Anterior cingulate cortex (tissue), 58 donors: ENCODE measurements at places on chromosomes 16 and 17.

GRCh38 chr16:71658771-71659170, 32.8 kb downstream of the MARVELD3 start:
- DNase-seq, result no peak

- DNase-seq, result no peak
Measured at GRCh38 chr16:66953462-66954096, 7.5 kb upstream of the CES3 start.

- DNase-seq, result peak; percentile 57
Measured at GRCh38 chr16:85291302-85292148, 179.3 kb upstream of the CIBAR2 start.

- no peak for DNase-seq
Measured at GRCh38 chr17:47665655-47666054, 15.9 kb downstream of the KPNB1 start.

GRCh38 chr16:24853830-24854229, 8.1 kb downstream of the SLC5A11 start:
- DNase-seq, result no peak

GRCh38 chr17:58666858-58667267, 25.0 kb downstream of the TEX14 start:
- no peak for DNase-seq

- no peak for DNase-seq
Measured at GRCh38 chr16:87358250-87358649, 25.3 kb downstream of the FBXO31 start.

DNA sequence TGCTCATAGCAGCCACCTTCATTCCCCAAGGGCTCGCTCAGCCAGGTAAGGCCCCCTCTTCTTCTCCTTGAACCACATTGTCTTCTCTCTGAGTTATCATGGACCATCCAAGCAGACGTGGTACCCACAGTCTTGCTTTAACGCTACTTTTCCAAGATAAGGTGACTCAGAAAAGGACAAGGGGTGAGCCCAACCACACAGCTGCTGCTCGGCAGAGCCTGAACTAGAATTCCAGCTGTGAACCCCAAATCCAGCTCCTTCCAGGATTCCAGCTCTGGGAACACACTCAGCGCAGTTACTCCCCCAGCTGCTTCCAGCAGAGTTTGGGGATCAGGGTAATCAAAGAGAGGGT, 272 bp downstream of the CCL2 start:
- no peak for DNase-seq

- DNase-seq, result no peak
Measured at GRCh38 chr16:21719283-21719682, 55.5 kb downstream of the OTOA start.

GRCh38 chr17:5711344-5711743, 127.0 kb upstream of the NLRP1 start:
- no peak for DNase-seq

DNA sequence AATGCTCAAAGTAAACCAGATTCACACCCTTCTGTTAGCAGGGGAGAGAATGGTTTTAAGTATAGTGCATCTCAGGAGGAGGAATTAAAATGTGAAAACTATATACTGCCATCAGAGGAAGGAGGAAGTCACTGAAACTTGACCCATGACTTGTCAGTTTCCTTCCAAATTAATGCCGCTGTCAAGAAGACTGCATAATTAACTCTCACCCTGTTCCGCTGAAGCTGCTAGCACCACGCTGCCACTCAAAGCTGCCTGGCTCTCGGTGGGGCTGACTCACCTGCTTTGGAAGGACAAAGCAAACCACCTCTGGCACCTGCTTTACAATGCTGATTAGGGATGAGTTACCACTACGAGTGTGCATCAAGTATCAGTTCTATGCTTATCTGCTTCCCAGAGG, 37.8 kb upstream of the ULK2 start:
- DNase-seq, result no peak

DNA sequence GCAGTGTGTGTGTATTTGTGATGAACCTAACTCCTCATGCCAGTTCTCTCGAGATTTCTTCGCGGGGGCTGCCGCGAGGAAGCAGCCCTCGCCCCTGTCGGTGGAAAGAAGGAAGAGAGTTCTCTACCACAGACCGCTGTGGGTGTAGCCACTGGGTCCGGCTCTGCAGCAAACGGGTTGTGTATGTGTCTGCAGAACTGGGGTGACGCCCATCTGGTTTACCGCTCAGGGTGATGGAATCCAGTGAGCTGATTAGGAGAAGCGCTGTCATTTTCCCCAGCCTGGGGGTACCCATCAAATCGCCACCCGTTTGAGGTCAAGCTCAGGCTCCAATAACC, 7.7 kb downstream of the CORO6 start:
- DNase-seq, result peak; percentile 46

DNA sequence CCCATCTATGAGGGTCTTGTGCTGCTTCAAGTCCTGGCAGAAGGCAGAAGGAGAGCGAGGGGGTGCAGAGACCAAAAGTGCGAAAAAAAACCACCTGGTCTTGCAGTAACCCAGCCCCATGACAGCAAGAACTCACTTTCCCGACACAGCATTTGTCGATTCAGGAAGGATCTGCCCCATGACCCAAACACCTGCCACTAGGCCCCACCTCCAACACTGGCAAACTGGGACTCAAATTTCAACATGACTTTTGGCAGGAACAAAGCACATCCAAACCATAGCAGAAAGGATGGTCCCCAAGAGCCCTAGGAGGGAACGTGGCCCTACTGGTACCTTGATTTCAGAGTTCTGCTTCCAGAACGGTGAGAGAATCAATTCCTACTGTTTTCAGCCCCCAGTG, 34.7 kb upstream of the KLHDC4 start:
- no peak for DNase-seq

GRCh38 chr17:67863624-67864247, 38.4 kb downstream of the BPTF start:
- DNase-seq, result no peak

DNA sequence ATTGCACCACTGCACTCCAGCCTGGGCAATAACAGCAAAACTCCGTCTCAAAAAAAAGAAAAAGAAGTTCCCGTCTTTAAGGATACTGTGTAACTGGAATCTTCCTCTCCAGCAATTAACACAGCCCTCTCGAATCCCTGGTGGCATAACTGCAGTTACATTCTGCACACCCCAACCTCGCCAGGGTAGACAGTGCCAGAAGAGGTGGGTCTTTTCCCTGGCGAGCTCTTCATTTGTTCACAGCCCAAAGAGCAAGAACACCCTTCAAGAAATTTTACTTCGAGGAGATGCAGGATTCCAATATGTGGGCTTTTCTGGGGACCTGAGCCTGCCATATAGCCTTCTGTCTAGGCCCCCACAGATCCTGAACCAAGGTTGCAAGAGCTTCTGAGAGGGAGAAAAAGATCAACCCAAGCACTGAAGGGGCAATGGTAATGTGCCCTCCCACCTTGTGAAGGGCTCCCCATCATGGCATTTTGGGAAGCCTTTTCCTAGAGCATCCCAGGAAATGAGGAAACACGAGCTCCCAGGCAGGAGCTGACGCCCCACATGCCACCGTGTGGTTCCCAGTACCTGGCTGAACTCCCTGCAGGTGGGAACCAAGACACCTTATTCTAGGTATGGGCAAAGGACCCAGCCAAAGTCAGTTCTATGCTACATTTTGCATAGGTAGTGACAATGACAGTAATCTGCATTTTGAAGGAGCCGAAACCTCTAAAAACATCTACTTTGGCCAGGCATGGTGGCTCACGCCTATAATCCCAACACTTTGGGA, 26.9 kb downstream of the TK2 start:
- no peak for DNase-seq

DNA sequence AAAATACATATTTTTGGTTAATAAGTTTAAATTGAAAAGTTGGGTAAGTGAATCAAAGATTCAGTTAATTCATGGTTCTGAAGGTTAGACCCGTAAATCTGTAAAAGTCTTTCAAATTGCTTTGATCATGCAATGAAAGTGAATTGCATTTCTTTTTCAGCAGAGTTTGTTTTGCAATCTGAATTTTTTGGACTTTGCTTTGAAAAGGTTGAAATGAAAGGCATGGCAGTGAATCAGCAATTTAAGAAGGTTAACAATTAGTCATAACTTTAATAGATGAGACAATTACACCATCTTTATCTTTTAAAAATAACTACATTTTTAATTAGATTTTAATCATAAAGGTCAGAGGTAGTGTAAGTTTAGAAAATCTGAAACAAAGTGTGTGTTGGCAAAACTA, 310.9 kb upstream of the KCNJ16 start:
- no peak for DNase-seq

DNA sequence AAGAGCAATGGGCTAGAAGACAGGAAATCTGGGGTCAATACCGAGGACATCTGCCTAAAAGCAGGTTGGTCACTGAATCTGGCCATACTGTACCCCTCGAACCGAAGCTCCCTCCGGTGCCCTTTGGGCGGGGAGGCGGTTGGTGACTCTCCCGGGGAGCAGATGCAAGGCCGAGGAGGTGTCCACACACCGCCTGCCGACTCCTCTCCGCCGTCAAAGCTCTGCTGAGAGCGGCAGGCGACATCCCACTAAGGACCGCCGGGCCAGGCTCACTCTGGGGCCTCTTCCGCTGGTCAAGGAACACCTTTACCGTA, 458 bp downstream of the ZNF200 start:
- no peak for DNase-seq

GRCh38 chr17:35817196-35817595, 7.9 kb downstream of the TAF15 start:
- no peak for DNase-seq

DNA sequence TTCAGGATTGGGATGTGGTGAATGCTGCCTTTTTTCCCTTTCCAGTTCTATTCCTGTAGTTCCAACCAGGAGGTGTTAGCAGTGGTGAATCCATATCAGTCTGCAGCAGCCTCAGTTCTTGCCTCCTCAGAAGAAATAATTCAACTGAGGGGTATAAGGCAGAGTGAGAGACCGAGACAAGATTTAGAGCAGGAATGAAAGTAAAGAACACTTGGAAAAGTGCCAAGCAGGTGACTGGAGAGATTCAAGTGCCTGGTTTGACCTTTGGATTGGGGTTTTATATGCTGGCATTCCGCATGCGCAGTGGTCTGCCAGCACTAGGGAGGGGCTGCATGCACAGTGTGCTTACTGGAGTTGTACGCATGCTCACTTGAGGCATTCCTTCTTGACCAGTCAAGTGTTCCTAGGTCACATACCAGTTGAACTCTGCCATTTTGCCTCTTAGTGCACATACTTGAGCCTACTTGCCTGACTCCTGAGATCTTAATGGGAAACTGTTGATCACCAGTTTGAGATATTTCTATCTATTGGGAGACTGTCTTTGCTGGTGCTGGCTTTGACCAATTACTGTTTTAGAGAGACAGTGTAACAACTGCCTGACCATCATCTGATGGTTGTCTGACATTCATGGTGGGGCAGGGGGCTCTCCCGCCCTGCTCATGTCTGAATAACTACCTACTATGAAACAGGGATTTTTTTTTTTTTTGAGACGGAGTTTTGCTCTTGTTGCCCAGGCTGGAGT, 680 bp upstream of the CCL15 start:
- DNase-seq, result no peak

GRCh38 chr16:87603684-87604633, 1.7 kb downstream of the JPH3 start:
- DNase-seq, result no peak

DNA sequence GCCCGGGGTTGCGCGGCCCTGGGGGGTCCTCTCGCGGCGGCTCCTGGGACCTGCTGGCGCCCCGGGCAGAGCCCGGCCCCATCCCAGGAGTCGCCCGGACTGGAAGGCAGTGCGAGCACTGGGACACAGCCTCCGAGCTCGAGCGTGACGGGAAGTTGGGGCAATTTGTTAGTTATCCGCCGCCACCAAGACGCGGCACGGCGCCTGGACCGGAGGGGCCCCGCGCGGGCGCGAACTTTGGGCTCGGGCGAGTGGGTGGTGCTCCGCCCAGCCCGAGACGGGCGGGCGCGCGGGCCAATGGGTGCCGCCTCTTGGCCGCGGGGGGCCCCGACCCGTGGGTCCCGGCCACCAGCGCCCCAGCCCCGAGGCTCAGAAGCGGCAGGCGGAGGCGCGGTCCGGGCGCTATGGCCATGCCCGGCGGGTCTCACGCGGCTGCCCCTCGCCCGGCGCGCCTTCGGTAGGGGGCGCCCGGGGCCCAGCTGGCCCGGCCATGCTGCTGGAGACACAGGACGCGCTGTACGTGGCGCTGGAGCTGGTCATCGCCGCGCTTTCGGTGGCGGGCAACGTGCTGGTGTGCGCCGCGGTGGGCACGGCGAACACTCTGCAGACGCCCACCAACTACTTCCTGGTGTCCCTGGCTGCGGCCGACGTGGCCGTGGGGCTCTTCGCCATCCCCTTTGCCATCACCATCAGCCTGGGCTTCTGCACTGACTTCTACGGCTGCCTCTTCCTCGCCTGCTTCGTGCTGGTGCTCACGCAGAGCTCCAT, at the start of gene ADORA2B:
Gene ADORA2B (plus strand): TSS at position 372 of the 768 bp plus-strand sequence. CDS start 119 bp downstream, at position 491.
- DNase-seq, result peak; percentile 64

GRCh38 chr16:19842426-19843157, 42.1 kb downstream of the GPRC5B start:
- DNase-seq, result no peak

GRCh38 chr17:36070427-36070826, 6.4 kb downstream of the CCL18 start:
- no peak for DNase-seq

- no peak for DNase-seq
Measured at GRCh38 chr16:81337097-81337496, 22.3 kb downstream of the GAN start.

DNA sequence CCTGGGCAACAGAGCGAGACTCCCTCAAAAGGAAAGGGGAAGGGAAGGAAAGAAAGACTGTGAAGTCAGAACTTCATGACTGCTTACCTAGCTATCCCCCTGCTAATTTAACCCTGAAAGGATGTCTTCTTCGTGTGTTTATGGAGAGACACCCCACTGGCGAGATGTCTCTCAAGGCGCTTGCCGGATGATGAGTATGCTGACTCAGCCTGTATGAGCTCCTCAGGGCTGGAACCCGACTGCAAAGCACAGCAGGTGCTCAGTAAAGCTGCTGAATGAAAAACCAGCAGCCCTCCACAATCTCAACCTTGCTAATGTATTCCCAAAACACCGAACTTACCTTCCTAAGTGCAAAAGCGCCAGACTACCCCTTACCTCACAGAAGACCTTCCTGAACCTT, 2.3 kb downstream of the ANKFY1 start:
- DNase-seq, result no peak

- no peak for DNase-seq
Measured at GRCh38 chr17:65301184-65301583, 164.0 kb downstream of the RGS9 start.

GRCh38 chr16:83954577-83955016, 1.6 kb downstream of the OSGIN1 start:
- no peak for DNase-seq

- DNase-seq, result no peak
Measured at GRCh38 chr17:12896180-12896785, 107.0 kb downstream of the ARHGAP44 start.

DNA sequence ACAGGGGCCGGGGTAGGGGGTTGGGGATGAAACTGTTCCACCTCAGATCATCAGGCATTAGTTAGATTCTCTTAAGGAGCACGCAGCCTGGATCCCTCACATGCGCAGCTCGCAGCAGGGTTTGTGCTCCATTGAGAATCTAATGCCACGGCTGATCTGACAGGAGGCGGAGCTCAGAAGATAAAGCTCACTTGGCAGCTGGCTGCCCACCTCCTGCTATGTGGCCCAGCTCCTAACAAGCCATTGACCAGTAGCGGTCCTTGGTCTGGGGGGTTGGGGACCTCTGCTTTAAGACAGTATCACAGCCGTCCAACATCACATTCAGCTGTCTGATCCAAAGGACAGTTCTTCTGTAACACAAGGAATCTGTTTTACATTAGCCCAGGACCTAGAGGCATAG, 62.5 kb downstream of the SLC39A11 start:
- no peak for DNase-seq

GRCh38 chr16:8887952-8888560, 5.9 kb downstream of the LITAFD start:
- DNase-seq, result peak; percentile 54
